H7 (cell line): ENCODE measurements at places on chromosomes 6 and 20.

DNA sequence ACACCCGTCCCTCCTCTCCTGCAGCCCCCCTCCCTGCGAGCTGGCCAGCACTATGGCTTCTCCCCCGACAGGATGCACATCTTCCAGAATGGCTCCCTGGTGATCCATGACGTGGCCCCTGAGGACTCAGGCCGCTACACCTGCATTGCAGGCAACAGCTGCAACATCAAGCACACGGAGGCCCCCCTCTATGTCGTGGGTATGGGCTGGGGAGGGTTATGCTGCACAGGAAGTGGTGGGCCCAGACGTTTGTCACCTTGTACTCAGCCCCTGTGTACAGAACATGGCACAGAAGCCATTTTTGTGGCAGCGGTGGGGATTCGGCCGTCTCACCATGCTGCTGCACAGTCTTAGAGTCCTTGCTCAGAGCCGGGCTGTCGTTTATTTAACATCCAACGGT lies 29.0 kb upstream of the SRF start:
- no peak for DNase-seq

DNA sequence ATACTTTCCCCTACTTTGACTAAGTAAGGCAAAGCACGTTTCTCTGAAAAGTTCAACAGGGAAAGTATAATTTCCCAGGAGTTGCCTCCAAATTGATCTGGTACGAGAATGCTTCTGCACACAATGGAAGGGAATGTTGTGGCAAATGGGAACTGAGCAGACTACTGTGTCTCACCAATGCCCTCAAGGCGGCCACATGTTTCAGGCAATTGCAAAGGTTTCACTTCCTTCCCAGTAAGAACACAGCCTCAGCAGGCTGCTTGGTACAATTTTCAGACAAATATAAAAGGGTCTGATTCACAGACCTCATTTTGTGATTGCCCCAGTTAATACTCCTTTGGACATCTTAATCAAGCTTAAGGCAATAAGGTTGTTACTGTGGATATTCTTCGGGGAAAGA lies 71.2 kb downstream of the KIAA0319 start:
- no peak for DNase-seq

DNA sequence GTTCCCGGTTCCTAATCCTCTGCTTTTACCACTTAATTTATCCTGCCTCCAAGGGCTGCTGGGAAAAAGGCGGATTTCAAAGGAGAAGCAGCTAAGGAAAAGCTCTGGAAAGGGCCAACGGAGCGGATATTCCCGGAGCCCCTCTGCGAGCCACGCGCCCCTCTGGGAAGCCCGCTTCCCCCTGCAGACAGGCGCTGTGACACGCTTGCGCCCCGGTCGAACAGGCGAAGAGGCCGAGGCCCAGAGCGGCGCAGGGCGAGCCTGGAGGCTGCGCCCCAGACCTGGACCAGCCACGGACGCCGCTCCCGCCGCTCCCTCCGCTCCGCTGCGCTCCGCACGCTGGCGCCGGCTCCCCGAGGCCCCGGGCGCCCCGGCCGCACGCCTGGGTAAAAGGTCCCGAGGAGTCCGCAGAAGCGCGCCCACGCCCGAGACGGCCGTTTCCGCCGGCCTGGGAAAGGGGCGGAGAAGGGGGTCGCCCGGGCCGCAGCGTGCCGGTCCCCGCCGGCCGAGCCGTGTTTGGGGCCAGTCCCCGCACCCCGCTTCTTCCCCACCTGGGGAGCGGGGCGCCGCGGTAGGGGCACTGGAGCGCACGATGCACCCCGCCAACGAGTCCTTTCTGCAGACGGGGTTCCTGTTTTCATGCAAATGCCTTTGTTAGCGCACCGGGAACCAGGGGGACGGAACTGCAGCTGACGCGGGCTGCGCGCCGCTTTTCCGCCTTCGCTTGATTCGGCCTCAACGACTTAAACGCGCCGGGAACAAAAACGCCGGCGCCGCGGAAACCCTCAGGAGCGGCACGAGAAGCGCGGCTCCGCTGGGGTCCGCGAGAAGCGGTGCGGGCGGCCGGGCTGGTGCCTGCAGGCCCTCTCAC lies 91.9 kb upstream of the SIRPA start:
- DNase-seq = peak; percentile 87

DNA sequence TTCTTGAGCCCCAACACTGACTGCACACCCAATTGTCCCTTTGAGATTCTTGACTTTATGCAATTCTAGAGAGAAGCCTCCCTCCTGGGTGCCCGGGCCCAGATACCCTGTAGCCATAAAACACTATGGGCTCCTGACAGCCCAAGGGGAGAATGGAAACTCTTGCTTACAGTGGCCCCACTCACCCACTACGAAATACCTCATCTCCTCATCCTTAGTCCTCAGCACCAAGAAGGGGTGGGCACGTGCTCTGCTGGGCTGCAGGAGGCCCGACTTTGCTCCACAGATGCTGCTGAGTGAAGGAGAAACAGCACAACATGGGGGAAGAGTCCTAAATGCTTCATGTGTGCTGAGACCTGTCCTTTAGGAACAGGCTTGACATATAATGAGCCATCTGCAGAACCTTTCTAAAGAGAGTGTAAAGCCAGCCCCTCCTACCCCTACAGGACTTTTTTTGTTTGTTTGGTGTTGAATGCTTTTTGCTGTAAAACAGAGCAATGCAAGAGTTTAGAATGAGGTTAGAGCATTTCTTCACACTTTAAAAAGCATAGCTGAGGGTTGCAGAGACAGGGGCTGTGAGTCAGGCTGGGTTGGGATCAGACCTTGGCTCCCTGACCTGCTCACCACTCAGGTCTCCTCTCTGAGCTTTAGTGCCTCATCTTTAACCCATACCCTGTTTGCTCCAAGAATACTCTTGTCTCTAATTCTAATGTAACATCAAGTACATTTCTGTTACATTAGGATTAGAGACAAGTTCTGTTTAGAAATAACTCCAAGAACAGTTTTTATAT lies 17.6 kb upstream of the SIRPG start:
- DNase-seq = no peak

DNA sequence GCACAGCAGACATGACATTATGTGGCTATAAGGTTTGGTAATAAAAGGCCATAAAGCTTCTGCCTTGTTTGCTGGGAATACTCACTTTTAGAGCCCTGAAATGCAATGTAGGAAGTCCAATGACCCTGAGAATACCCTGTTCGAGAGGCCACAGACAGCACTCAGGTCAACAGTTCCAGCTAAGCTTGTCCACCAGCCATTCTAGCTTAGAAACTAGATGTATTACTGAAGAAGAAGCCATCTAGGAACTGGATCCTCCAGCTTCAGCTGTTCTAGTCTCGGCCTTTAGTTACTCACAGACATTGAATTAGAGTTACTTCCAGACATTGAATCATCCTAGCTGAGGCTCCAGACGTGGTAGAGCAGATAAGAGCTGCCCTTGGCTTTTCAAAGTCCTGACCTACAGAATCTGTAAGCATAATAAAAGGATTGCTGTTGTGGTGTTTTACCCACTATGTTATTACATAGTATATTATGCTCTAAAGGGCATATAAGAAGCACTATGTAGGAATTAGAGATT lies 84.9 kb downstream of the MMS22L start:
- no peak for DNase-seq

GRCh38 chr20:1363522-1363921 lies 29.3 kb downstream of the FKBP1A start:
- DNase-seq = no peak

DNA sequence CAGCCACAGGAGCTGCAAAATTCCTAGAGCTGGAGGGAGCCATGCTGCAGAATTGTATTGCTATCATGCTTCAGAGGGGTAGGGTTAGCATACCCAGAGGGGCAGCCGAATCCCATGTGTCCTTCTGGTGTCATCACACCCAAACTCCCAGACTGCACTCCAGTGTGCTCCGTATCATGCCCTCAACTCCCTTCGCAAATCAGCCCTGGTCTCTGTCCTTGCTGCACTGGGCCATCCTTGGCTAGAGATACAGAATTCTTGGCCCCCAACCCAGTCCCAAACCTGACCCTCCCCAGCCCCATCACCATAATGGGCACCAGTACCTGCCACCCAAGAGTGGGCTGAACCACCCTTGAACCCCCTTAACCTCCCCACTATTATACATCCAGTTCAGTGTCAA lies 138.3 kb downstream of the ANKRD60 start:
- no peak for DNase-seq

- DNase-seq = no peak
These were observed 4.8 kb downstream of the BMP7 start for GRCh38 chr20:57261457-57262251.

GRCh38 chr6:11460837-11461661 lies 76.5 kb upstream of the TMEM170B start:
- DNase-seq = no peak

- DNase-seq = no peak
These were observed 87.3 kb downstream of the KCNB1 start for GRCh38 chr20:49395183-49395582.

GRCh38 chr6:28134716-28135115 lies 7.0 kb upstream of the ZKSCAN8 start:
- DNase-seq = no peak

- DNase-seq = no peak
These were observed 188.2 kb upstream of the SSTR4 start for GRCh38 chr20:22846863-22847262.

GRCh38 chr6:157025437-157025836 lies 248.3 kb downstream of the ARID1B start:
- no peak for DNase-seq

- no peak for DNase-seq
These were observed 479.4 kb upstream of the JARID2 start for GRCh38 chr6:14766391-14766994.

- no peak for DNase-seq
These were observed 26.7 kb downstream of the ARFGEF3 start for GRCh38 chr6:138188278-138188941.

DNA sequence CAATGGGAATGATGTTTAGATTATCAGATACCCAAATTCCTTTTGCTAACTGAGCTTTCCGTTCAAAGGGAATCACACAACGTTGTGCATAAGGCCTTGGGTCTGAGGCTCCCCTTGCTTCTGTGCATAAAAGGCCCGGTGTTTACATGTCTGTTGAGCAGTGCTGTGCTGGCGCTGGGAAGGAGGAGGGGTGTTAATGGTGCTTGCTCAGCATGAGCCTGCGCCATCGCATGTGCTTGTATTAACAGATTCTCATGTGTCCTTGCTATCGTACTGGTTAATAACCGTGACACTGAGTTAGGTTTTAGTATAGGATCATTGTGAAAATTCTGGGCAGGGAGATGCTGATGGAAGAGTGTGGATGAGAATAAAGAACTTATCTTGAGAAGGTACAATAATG lies 62.3 kb upstream of the TRAF3IP2 start:
- no peak for DNase-seq

DNA sequence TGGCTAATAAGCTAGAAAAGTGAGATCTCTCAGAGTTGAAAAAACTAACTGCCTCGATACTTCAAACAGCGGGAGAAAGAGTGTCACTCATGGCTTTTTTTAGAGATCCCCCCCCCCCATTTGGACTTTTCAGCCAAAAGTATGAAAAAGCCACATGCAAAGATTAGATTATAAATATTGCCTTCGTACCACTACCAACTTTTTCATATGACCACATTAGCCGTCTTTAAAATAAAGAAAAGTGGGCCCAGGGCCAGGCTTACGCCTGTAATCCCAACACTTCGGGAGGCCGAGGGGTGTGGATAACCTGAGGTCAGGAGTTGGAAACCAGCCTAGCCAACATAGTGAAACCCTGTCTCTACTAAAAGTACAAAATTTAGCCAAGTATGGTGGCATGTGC lies 4.4 kb downstream of the PGK2 start:
- no peak for DNase-seq

- DNase-seq = no peak
These were observed 8.1 kb downstream of the L3MBTL1 start for GRCh38 chr20:43515628-43516027.

DNA sequence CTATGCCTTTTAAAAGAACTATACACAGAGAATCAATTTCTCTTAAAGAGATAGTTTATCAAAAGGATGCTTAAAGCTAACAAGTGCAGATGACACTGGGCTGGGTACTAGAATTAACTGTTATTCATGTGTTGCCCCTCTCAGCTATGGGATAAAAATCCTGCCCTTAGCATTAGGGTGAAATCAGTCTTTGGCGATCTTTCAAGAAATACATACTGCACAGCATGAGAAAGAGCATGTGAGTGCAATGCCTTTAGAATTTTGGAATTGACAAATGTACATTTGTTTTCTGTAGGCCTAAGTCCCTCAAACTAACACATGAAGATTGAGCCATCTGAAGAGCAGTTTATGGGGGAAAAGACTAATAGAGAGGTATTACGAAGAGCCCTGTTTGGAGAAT lies 115.4 kb downstream of the ZFP64 start:
- DNase-seq = no peak

DNA sequence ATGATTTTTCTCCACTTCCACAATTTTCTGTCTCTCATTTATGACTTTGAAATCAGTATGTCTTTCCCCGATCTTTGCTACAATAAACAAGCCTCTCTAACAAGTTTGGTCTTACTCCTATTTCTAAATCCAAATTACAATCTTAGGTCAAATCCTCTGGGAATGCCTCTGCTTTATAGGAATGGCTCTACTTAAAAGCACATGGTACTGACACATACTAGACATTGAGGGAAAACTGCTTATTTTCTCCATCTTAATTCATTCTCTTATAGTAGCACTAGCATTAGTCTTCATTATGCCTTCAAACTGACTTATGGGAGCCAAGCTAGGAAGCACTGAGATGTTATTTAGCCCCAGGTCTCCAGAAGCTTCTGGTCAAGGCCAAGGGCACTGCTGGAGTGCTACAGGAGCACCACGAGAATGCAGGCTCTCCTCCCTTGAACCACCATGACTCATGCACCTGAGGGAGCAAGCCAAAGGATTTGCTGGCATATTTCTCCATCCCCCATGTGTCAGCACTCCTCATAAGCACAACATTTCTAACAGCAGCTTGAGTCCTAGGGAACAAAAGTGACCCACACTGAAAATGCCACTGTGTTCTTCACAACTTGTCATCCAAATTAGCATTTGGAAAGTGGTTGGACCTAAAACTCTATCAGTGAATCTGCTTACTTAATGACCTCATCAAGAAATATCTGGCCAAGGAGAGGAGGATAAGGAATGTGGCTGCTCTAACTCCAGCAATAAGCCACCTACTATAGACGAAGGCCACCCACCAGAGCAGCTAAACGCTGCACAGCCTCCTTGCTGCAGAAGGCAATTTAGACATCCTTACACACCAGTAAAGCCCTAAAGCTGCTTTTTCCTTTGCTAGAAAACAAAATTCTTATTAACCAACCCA lies 156.8 kb upstream of the KCNQ5 start:
- no peak for DNase-seq

- DNase-seq = no peak
These were observed 66.0 kb downstream of the RNF182 start for GRCh38 chr6:13990796-13991195.
